ENCODE measurements at places on chromosomes 1 and 21. TPM values are rescaled to one million over a fixed set of nuclear protein-coding genes. Genes with fewer than 3 reads are reported as not detected.

DNA sequence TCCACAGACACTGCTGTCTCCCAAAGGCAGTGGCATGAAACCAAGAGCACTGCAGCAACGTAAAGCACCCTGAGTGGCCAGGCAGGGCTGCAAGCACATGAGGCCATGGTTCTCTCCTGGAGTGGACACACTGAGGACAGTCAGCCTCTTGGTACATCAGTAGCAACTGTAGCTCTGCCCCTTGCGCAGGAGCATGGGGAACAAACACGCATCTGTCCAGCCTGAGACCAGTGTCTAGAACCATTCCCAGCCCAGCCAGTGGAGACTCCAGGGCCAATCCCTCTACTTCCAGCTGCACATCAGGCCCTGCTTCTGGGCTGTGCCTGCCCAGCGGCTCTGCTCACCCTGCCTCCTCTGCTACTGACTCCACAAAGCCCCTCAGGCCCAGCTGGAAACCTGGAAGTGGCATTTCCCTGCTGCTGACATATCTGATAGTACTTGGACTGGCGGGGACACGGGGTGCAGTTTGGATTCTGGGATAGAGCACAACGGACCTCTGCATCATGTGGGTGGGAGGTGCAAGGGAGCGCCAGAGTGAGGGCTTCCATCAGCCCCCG, 49.0 kb downstream of the TOR1AIP2 start:
- no peaks in the 10 kb centered on the region for H3K27me3 ChIP-seq
- no peaks in the 10 kb centered on the region for H3K36me3 ChIP-seq
- H3K4me1 ChIP-seq: peaks cover 6% of the 10 kb centered on the region
- H3K27ac ChIP-seq: no peak overlapping the region
- no peak for DNase-seq

The CRYBG2 gene
- total RNA-seq: not detected

DNA sequence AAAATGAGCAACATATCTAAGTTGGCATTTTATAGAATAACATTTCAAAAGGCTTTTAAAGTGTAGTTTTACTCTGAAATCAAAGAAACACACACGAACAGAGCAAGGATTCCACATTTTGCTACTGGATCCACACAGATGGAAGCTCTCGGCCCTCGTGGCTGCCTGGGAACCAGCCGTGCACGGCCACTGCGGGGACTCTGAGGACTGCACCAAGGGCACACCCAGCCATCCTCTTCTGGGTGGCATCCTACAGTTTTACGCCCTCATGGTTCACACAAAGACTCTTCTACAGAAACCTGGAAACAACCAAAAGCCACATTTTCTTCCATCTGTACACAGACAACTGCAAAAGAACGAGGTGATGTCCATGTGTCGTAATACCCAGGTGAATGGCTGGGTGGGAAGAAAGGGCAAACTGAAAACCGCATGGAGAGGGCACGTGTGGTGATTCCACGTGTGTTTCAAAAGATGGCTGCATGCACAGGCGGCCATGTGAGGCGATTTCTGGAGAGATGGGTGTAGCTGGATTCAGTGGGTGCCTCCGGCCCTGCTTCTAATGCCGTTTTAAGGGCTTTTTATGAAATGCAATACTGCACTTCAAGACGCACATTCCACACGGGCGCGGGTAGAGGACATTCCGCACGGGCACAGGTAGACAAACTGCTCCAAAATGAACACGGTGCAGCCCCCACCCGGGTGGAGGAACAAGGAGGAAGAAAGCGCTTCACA, 8.1 kb downstream of the POFUT2 start:
- no peak overlapping the region for H3K27ac ChIP-seq
- no peaks in the 10 kb centered on the region for H3K27me3 ChIP-seq
- no peak overlapping the region for H3K4me3 ChIP-seq
- H3K4me1 ChIP-seq: no peaks in the 10 kb centered on the region
- no peaks in the 10 kb centered on the region for H3K36me3 ChIP-seq

The RSPH1 gene
- 0.29 TPM for total RNA-seq

The TLR5 gene
- total RNA-seq: 0.75 TPM

GRCh38 chr1:203035111-203036000, 9.1 kb downstream of the PPFIA4 start:
- DNase-seq: peak; percentile 94
- no peaks in the 10 kb centered on the region for H3K27me3 ChIP-seq
- H3K4me1 ChIP-seq: peaks cover 55% of the 10 kb centered on the region
- no peaks in the 10 kb centered on the region for H3K36me3 ChIP-seq
- peak overlapping the region; percentile 97 for H3K27ac ChIP-seq

GRCh38 chr1:33094971-33095604, 14.1 kb downstream of the AZIN2 start:
- DNase-seq: no peak
- no peaks in the 10 kb centered on the region for H3K36me3 ChIP-seq

The B4GALT2 gene
- total RNA-seq: 97.8 TPM

DNA sequence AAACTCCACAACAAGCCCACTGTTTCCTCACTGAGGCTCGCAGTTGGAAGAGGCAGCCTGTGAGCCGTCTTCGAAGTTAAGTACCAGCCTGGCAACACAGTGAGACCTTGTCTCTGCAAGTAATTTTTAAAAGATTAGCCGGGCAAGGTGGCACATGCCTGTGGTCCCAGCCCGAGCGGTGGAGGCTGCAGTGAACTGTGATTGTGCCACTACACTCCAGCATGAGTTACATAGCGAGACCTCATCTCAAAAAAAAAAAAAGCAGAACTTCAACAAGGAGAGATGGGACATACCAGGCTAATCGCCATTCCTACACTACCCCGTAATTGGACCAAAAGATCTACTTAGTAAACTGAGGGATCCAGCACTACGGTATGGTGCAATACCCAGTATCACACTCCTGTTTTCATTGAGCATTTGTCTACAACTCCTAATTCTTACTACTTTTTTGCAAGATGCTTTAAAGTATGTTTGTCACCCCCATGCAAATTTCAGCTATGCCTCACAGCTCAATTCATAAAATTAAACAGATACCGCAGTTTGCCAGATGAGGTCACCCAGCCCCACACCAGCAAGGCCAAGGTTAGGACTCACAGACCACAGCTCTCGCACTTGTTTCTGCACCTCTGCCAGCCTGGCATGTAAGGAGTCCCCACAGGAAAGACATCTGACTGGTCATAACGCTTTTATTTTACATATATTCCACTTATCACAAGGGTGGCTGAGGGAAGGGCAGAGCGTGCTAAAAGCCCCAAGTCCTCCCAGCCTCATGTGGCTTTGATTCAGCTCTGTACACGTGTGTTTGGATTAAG, 21.0 kb downstream of the SDE2 start:
- no peak overlapping the region for H3K27ac ChIP-seq
- peaks cover 16% of the 10 kb centered on the region for H3K36me3 ChIP-seq
- no peaks in the 10 kb centered on the region for H3K27me3 ChIP-seq
- no peak for DNase-seq
- H3K4me3 ChIP-seq: no peak overlapping the region

The ATP1A4 gene
- not detected for total RNA-seq

- no peaks in the 10 kb centered on the region for H3K36me3 ChIP-seq
- H3K4me3 ChIP-seq: no peak overlapping the region
- H3K27ac ChIP-seq: no peak overlapping the region
- H3K27me3 ChIP-seq: no peaks in the 10 kb centered on the region
- no peak for DNase-seq
These were observed 394.3 kb upstream of the ADGRL2 start for GRCh38 chr1:81406292-81406999.

The TSPEAR gene
- not detected for total RNA-seq

The F11R gene
- total RNA-seq: 5.6 TPM

DNA sequence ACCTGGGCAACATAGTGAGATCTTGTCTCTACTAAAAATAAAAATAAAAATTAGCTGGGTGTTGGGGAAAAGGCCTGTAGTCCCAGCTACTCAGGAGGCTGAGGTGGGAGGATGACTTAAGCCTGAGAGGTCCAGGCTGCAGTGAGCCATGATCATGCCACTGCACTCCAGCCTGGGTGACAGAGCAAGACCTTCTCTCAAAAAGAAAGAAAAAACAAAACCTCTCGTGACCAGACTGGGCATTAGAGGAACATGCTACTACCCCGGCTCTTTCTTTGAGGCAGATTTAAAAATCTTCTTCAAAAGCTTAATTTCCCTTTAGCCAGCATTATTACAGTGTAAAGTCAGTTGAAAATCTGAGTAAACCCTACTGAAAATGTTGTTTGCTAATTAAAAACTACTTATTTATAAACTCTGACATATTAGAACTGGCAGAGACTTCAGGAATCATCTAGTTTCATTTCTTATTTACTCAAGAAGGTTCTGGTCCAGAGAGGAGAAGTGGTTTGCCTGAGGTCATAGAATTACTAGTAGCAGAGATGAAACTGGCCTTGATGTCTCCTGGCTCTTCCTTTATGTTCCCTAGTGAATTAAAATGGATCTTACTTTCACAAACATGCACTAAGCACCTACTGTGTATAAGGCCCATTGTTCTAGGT, 11.6 kb upstream of the ELAVL4 start:
- no peak overlapping the region for H3K27ac ChIP-seq
- H3K27me3 ChIP-seq: no peaks in the 10 kb centered on the region
- H3K36me3 ChIP-seq: no peaks in the 10 kb centered on the region
- H3K4me1 ChIP-seq: no peaks in the 10 kb centered on the region
- no peak for DNase-seq

GRCh38 chr21:38299671-38300070, 42.9 kb downstream of the KCNJ15 start:
- H3K27ac ChIP-seq: no peak overlapping the region
- H3K4me1 ChIP-seq: peaks cover 6% of the 10 kb centered on the region
- no peaks in the 10 kb centered on the region for H3K36me3 ChIP-seq
- no peak overlapping the region for H3K4me3 ChIP-seq

The PLA2G2F gene
- total RNA-seq: not detected

DNA sequence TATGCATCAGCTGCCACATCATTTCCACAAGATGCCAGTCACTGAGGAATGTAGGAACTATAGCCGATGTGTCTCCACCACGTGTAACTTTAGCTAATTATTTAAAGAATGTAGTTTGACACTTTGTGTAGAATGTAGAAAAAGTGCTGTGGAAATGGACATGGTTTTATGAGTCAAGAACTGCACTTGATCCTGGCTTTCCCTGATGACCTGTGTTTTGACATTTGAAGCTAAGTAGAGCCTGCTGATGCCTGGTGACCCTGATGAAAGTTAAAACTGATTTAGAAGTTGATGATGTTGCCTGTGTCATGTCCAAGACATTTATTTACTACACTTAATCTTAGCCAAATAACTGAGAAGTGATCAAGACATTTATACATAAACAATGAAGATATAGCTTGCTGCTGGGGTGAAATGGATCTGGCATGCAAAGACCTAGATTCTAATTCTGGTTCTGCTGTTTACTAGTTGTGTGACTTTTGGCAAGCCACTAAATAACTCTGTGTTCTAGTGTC, 4.4 kb upstream of the OSBPL9 start:
- no peaks in the 10 kb centered on the region for H3K36me3 ChIP-seq
- peaks cover 37% of the 10 kb centered on the region for H3K4me1 ChIP-seq
- H3K27ac ChIP-seq: peak overlapping the region; percentile 94

DNA sequence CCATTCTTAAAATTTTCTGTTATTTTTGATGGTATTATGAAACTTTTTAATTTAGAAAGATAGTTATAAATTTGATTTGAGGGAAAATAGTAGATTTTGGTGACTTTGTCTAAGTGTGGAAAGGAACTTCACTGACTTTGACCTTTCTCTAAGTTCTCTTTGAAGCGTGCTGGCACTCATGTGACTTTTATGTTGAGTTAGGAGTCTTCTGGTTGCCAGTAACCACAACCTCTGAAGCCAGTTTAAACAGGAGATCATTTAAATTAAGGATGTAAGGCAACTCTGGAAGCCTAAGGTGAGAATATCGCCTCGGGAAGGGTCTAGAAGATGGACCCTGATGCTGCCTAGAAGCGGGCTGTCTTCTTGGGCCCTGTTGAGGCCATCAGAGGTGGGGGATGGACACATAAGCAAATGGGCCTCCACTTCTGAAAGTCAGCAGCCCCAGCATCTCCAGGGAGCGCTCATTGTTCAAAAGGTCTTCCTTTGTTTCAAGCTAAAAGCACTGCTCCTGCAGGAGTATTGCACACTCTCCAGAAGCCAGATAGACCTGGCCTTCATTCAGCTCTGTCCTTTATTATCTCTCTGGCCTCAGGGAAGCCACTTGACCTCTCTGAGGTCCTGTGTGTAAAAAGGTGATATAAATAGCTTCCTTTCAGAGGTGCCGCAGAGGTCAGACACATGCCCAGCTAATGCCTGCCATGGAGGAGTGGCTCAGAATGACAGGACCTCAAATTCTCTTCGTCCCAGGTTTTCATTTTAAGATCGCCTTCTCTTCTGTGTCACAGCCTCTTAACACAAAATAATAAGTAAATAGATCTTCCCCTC, 5.1 kb upstream of the RCAN1 start:
- H3K27ac ChIP-seq: peak overlapping the region; percentile 20
- H3K4me1 ChIP-seq: peaks cover 9% of the 10 kb centered on the region
- no peaks in the 10 kb centered on the region for H3K36me3 ChIP-seq

- no peak overlapping the region for H3K4me3 ChIP-seq
- no peaks in the 10 kb centered on the region for H3K4me1 ChIP-seq
- H3K27ac ChIP-seq: no peak overlapping the region
- DNase-seq: no peak
These were observed 1.7 kb upstream of the ANGPTL3 start for GRCh38 chr1:62595647-62596046.

The INAVA gene
- total RNA-seq: not detected

DNA sequence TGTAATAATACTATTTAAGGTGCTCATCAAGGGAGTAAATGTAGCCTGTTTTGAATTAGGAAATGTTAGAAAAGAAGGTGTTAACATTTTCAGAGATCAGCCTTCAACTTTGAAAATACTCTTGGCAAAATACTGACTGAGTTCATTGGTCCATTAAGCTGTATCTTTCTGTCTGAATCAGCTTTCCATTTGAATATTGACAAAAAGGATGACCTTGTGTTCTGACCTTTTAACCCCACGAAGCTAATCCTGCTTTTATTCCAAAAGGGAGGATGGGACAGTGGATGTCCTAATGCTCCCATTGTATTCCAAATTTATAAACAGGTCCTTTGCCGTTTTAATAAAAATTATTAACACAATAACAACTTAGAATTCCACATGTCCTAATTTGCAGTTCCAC, 259.7 kb upstream of the NRIP1 start:
- no peak overlapping the region for H3K27ac ChIP-seq
- no peak for DNase-seq
- no peaks in the 10 kb centered on the region for H3K36me3 ChIP-seq

The NOS1AP gene
- 0.24 TPM for total RNA-seq

DNA sequence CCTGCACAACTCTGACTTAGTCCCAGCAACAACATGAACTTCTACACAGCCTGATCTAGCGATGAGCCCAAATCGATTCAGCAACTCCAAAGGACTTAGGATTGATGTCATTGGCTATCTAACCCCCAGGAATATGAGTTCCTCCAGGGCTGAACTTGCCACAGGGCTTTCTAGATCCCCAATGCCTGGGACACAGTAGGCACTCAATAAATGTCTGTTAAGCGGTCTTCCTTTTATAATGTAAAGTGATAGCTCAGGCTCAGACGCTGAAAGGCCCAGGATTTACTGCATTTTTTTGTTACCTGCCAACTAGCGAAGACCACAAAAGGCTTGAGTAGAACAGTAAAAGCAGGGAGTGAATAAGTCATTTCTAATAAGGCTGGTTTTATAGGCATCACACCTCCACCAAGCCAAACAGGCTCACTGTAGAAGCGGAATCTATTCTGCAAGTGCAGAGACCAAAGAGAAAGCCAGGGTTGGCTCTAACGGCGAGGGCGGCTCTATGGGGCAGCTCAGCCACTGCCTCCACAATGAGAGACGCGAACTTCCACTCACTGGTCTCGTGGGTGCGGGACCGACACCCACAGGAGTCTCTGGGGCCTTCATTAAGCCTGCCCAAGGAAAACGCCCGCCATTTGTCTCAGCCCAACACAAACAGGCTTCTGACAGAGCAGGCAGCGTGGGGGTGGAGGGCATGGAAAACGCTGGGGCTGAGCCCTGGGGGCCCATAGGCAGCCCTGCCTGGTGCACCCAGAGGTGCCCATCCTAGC, 52.0 kb downstream of the HLCS start:
- H3K36me3 ChIP-seq: no peaks in the 10 kb centered on the region
- H3K27ac ChIP-seq: no peak overlapping the region
- no peak for DNase-seq
- H3K27me3 ChIP-seq: no peaks in the 10 kb centered on the region
- H3K4me3 ChIP-seq: no peak overlapping the region

The AIRE gene
- not detected for total RNA-seq

All from gastrocnemius medialis (tissue), 4 donors.